ENCODE measurements at places on chromosomes 2 and 18.

DNA sequence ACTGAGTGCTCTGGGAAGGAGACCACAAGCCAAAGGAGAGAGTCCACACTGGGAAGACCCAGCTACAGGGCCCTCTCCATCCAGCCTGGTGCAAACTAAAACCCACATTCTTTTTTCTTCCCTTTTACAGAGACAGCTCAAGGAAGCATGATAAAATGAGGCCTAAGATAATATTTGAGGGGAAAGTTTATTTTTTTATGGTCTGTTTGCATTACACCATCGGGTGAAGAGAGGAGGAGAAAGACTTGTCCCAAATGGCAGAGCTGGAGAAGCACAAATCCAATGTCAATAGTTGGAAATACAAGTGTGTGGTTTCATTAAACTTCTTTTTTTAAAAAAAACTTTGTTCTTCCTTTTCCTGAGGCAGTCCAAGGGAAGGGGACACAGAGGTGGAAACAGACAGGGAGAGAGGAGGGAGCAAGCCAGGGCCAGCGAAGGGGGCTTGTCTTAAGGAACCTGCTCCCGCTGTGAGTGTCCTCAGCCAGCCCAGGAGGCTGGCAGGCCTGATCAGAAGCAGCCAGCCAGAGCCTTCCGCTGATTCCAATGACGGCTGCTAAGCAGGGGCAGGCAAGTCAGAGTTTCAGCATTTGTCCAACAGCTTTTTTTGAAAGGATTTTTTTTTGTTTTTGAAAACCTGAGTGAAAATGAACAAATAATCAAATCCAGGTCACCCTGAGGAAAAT lies 203.8 kb upstream of the SIX2 start:
- DNase-seq, result no peak

DNA sequence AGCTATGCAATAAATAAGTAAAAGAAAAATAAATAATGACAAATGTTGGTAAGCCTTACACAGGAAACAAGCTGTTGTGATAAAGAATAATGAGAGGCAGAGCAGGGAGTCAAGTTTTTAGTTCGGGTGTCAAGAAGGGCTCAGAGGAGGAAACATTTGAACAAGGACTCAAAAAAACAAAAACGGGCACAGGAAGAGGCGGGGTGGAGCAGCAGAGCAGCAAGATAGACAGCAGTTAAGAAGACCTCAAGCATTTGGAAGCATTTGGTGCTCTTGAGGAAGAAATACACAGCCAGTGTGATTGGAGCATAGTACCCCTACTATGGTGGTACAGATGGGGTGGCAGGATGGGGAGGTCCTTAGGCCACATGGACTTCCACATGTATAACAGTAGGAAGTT lies 2.8 kb downstream of the TMEM169 start:
- no peak for DNase-seq

- DNase-seq, result no peak
These were observed 36.2 kb downstream of the ASB1 start for GRCh38 chr2:238462782-238463396.

GRCh38 chr2:236976266-236977062 lies 109.2 kb upstream of the COPS8 start:
- no peak for DNase-seq

DNA sequence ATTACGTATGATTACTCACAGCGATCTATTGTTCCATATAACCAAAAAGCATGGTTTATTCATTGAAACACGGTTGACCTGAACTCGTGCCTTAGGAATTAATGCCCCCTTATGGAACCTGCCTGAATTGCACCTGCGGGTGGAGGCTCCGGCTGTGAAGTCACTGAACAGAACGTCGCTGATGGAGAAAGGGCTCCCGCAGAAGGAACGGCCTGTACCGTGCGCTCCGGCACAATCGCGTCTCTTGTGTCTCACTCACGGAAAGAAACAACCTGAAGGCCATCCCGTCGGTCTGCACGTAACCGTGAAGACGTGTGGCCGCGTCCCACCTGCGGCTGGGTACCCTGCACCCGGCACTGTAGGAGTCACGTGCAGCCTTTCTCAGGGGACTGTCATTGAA lies 133.1 kb downstream of the NFATC1 start:
- peak; percentile 54 for DNase-seq

DNA sequence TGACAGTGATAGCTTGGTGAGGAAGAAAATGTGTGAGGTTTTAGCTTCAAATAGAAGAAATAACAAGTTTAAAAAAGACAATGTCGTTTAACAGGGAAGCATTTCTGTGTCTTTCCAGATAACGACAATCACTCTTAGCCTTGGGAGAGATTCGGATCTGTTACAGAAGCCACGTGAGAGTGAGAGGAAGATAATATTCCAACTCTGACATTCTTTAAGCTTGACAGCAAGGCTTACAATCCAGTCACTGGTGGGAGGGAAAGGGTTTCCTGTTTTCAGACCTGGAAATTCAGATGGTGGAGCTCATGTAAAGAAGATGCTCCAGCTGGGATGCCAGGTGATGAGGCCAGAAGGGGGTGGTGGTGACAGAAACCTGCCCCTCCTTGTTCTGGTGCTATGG lies 30.8 kb downstream of the FBXO48 start:
- no peak for DNase-seq

DNA sequence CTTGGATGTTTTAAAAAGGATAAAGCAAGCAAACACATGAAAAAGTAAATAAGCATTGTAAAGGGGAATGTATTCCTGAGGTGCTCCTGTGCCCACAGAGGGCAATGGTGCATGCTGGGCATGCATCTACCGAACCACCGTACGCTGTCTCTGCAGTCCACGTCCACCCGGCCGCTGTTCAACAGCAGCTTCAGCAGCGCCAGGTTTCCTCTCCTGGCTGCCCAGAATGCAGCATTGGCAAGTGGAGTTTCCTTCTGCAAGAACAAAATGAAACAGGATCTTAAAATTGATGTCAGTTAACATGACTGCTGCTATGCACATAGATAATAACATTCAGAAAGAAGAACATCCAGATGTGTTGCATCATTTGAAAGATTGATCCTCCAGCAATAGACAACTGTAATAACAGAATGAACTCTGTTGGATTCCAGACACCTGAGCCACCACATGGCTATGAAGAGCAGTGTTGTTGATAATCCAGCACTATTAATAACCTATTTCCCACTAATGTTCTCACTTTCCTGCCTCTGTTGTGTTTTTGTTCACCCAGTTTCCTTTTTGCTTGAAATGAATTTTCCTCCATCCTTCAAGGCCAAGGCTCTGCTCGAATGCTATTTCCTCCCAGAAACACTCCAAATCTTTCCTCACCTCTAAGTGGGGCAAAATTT lies 13.6 kb downstream of the ANKRD29 start:
- DNase-seq, result no peak

GRCh38 chr2:75054296-75054695 lies 95.9 kb downstream of the POLE4 start:
- no peak for DNase-seq

- no peak for DNase-seq
These were observed 28.3 kb downstream of the KLHL23 start for GRCh38 chr2:169761970-169762292.

- DNase-seq, result no peak
These were observed 9.6 kb downstream of the MRPL30 start for GRCh38 chr2:99190548-99190947.

GRCh38 chr2:239165206-239165831 lies 235.5 kb downstream of the HDAC4 start:
- no peak for DNase-seq

DNA sequence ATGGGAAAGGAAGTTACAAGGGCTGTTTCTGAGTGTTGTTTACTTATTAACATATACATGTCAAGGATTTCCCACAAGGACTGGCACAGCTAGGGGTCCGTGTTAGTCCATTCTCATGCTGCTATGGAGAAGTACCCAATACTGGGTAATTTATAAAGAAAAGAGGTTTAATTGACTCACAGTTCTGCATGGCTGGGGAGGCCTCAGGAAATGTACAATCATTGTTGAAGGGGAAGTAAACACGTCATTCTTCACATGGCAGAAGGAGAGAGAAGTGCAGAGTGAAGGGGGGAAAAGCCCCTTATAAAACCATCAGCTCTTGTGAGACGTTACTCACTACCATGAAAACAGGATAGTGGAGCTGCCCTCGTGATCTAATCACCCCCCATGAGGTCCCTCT lies 128.9 kb upstream of the CELF4 start:
- no peak for DNase-seq

- DNase-seq, result no peak
These were observed 49.4 kb downstream of the TSPYL6 start for GRCh38 chr2:54206596-54206995.

- DNase-seq, result no peak
These were observed 1030.1 kb upstream of the POU3F3 start for GRCh38 chr2:103823847-103824246.

GRCh38 chr2:44325897-44326296 lies 35.4 kb downstream of the PREPL start:
- DNase-seq, result no peak

DNA sequence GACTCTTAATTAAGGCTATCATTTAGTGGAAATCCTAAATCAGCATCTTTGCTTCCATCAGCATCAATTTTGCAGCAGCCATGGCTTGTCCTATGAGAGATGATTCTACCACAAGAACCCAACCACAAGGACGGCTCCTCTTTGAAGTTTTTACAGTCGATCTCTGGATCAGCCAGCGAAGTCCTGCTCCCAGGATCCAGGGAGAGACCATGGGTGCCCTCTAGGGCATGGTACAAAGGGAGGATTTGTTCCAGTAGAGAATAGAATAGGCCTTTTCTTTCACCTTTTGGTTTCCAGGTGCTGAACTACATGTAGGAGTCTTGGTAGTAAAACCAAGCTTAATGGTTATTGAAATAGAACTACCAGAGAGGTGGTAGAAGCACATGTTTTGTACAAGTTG lies 52.7 kb downstream of the TMEM200C start:
- DNase-seq, result no peak

GRCh38 chr18:39622431-39622830 lies 2056.8 kb upstream of the CELF4 start:
- DNase-seq, result no peak

DNA sequence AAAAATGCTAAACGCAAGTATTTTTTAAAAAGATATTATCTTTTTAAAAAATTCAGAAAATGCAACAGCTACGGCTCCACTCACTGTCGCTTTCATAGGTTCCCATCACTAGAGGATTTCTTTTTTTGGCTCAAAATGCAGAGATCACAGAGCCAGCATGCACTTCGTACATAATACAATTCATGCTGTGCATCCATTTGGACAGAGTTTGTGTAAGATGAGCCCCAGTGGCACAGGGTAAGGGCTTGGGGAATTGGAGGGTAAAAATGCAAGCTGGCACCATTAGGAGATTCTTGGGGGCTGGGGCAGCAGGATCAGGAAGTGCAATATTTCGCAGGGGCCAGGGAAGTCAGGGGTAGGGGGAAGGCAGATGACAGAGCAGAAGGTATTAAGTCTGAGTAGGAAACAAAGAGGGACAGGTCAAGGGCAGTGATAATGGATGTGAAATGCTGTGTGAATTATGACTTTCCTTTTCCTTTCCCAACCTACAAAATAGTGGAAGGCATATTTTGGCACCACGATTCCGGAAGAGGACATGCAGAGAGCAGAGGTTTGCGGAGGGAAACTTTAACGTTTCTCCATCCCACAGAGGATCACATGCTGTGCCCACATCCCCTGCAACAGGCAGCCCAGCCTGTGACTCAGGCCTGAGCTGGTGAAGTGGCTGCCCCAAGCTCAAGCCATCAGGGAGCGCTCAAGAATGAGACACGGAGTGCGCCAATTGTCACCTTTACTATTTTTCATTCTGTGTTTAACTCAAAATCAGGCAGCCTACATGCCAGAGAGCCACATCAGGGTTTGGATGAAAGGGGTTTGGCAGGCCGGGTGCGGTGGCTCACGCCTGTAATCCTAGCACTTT lies 4.7 kb downstream of the CAPG start:
- DNase-seq, result peak; percentile 48

- no peak for DNase-seq
These were observed 261.4 kb upstream of the KCNJ3 start for GRCh38 chr2:154437104-154437503.

DNA sequence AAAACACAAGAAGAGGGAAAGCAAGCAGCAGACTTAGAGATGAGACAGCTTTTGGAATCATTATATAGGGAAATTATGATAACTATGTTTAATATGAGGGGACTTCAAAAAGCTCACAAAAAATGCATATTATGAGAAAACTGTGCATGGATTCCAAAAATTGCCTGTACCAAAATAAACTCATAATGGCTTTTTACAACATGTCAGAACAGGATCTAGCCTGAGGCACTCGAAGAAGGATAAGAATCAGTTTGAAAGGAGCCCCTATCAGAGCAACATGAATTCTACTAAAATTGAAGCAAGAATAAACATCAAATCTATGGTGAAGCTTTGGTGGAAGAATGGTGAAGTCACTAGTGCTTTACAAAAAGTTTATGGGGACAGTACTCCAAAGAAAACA lies 187.4 kb downstream of the RDH14 start:
- DNase-seq, result no peak

GRCh38 chr2:187429989-187430388 lies 18.1 kb downstream of the CALCRL start:
- DNase-seq, result no peak

DNA sequence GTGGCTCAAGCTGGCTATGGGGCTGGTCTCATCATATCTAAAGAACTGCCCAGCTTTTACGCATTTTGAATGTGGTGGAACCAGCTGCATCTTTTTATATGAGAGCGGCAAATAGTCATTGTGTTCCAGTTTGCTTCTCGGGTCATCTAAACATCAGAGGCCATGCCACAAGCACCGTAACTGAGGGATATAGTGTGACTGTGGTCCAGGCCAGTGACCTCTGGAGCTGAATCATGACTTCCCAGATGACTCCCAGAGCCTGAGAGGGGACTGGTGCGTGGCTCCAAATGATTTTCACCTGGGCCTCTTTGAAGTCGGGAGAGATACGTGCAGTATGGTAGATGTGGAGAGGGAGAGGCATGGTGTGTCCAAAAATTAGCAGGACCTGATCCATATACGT lies 271.0 kb downstream of the NEDD4L start:
- DNase-seq, result no peak

DNA sequence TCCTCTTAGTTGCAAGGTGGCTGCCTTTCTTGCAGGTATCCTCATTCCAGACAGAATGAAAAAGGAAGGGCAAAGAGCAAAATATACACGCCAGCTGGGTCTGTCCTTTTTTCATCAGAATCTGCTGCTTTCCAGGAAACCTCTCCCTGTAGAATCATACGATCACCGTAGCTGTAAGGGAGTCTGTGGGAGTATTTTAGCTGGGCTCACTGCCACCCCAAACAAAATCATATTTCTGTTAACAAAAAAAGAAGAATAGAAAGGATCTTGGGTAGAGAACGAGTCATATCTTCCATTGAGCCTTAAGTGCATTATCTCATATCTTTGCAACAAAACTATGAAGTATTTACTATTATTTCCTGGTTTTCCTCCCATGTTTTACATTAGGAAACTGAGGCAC lies 15.0 kb upstream of the TANC1 start:
- no peak for DNase-seq

DNA sequence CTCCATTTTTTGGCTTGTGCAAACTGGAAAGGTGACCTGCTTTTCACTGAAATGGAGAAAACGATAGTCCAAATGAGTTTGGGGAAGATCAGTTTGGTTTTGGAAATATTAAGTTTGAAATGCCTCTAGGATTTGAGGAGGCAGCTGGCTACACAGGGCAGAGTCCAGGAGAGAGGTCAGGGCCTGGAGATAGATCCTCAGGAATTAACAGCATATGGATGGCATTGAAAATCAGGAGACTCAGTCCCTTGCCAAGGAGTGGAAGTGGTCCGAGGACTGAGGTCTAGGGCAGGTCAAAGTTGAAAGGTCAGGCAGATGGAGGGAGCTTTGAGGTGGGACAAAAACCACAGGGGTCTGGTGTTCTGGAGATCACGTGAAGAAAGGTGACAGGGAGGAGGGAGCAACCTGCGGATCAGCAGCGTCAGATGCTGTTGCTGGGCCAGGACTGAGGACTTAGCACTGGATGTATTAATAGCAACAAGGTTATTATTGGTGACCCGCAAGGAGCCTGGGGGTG lies 83.7 kb downstream of the EIF2AK3 start:
- no peak for DNase-seq

GRCh38 chr2:216216951-216217903 lies 108.1 kb downstream of the XRCC5 start:
- DNase-seq, result no peak
